ENCODE measurements at places on chromosomes 11 and 22. TPM values are rescaled to one million over a fixed set of nuclear protein-coding genes. Genes with fewer than 3 reads are reported as not detected.

Gene DEPDC7
- 4.0 TPM for total RNA-seq

Gene DRG1
- 81.6 TPM for total RNA-seq

Gene MIAT
- total RNA-seq = 0.17 TPM

Gene MISFA
- 0.34 TPM for total RNA-seq

Gene GGT1
- 2.2 TPM for total RNA-seq

Gene TRPM5
- total RNA-seq = not detected

Gene CTTN
- total RNA-seq = 125 TPM

Gene PANX3
- total RNA-seq = not detected

Gene RAG2
- total RNA-seq = not detected

Gene CBX7
- 1.8 TPM for total RNA-seq

Gene HEPN1
- total RNA-seq = not detected

Gene LDHAL6A
- total RNA-seq = 0.17 TPM

Gene MB
- total RNA-seq = not detected

Gene EMID1
- total RNA-seq = 0.30 TPM

Gene ESRRA
- total RNA-seq = 25.1 TPM

Gene TRIM21
- total RNA-seq = 11.0 TPM

Gene CDC42EP2
- total RNA-seq = 22.0 TPM

Gene TEX54
- not detected for total RNA-seq

Gene ADAMTS8
- total RNA-seq = not detected

Gene TMEM25
- 23.0 TPM for total RNA-seq

Gene INS
- not detected for total RNA-seq

Gene ART1
- total RNA-seq = not detected

Gene EIF3M
- total RNA-seq = 494 TPM

Gene BTBD18
- total RNA-seq = not detected

Gene NECTIN1
- total RNA-seq = 4.0 TPM

Gene RFPL1
- total RNA-seq = not detected

Gene PGR
- total RNA-seq = 0.30 TPM

Gene CARD18
- total RNA-seq = not detected

Gene ANO1
- not detected for total RNA-seq

Gene JHY
- 0.45 TPM for total RNA-seq

Gene SLC37A2
- total RNA-seq = 5.0 TPM

Gene MS4A6A
- not detected for total RNA-seq

Gene ASCL2
- not detected for total RNA-seq

Gene AHNAK
- total RNA-seq = 218 TPM

Gene TMPRSS5
- under 0.01 TPM for total RNA-seq

Gene NCR3LG1
- 4.2 TPM for total RNA-seq

Gene ZNRF3
- 5.5 TPM for total RNA-seq

Gene ANO5
- under 0.01 TPM for total RNA-seq

Gene TNNI2
- total RNA-seq = not detected

Gene C2CD3
- 11.8 TPM for total RNA-seq

Gene CCDC90B
- total RNA-seq = 39.1 TPM

Gene DDTL
- 0.50 TPM for total RNA-seq

Gene PANX2
- 0.17 TPM for total RNA-seq

Gene WNT7B
- 2.5 TPM for total RNA-seq

Gene FAM111B
- 10.6 TPM for total RNA-seq
